DND-41 (cell line): ENCODE measurements at places on chromosomes 6 and 20.

DNA sequence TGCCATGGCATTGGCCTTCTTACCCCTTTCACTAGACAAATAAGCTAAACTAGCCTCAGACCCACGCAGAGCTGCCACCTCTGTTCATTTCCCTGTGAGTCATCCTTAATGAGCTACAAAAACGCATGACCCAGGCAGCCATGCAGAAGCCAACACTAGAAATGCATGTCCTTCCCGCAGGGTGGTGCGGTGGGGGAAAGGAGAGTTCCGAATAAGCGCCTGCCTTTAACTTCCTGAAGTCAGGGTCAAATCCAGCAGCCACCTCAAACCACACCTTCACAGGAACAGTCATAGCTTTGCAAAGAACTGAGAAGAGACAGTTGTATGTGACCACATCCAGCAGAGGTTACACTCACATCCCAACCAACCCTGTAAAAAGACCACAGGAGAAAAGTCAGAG lies 40.4 kb downstream of the IRF4 start:
- DNase-seq, result no peak

DNA sequence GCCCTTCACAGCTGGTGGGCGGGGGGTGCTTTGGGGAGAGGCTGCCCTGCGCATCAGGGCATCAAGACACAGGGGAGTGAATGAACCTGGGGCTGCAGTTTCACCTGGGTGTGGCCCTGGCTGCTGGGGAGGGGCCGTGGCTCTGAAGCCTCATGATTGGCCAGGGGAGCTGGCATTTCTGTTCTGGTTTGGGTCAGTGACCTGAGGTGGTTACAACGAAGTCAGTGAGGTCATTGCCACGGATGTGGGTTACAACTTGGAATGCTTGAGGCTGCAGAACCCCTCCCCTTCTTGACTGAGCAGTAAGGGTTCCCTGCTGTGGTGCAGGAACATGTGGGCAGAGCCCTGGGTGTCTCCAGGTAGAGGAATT lies 3.0 kb downstream of the TCEA2 start:
- no peak for DNase-seq

DNA sequence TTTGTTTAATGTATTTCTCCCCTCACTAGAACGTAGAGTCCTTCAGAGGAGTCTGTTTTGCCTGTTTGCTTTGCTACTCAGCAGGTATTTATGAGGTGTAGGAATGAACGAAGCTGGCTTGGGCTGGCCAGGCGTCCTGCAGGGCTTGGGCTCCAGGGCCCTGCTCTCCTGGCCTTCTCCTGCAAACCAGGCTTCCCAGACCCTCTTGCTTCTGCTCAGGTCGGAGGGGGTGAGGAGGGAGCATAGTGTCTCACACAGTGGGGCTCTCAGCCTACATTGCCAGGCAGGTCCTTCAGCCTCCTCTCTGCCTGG lies 24.6 kb upstream of the MLN start:
- DNase-seq, result no peak

GRCh38 chr20:62531046-62531838 lies 55.4 kb upstream of the GATA5 start:
- no peak for DNase-seq

DNA sequence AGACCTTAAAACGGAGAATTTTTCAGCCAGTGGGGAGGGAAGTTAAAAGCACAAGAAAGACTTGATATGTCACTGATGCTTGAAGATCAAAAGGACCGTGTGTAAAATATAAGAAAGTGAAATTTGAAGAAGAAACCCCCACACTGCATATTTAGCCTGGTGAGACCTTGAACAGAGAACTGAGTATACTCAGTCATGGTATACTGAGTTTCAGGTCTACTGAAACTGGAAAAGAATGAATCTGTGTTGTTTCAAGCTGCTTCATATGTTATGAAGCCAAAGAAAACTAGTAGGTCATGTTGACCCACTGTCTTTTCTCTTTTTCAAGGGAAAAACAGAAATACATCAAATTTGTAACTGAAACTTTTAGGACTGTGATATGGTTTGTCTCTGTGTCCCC lies 443.8 kb upstream of the GJE1 start:
- no peak for DNase-seq

GRCh38 chr6:69985180-69985579 lies 118.8 kb downstream of the COL19A1 start:
- no peak for DNase-seq

DNA sequence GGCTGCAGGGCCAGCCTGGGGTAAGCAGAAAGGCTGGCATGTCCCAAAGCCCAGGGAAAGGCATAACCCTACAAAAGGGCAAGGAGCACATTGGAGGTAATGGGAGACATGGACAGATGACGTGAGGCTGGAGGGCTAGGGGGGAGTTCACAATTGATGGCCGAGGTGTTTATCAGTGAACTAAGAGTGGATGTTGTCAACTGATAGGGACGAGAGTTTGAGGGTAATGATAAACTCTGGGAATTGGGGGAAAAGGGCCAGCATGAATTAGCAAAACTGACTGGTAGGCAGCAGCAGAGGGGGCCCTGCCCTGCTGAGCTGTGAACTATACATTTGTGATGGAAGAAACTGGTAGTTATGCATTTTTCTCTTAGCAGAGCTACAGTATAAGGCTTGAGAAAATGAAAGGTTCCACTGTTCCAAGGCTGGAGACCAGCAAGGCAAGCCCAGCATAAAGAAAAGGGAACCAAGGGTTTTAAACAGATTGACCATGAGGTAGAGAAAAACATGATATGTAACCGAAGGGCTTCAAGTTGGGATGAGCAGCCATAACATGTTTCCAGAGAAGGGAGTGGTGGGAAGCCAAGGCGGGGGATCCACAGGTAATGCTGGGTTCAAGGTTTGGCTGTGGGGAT lies 98.1 kb upstream of the MLN start:
- DNase-seq, result no peak

- DNase-seq, result no peak
Observed at GRCh38 chr6:53703047-53703446, 37.5 kb upstream of the KLHL31 start.

GRCh38 chr6:33126101-33126714 lies 50.4 kb downstream of the HLA-DPB1 start:
- DNase-seq, result peak; percentile 34

DNA sequence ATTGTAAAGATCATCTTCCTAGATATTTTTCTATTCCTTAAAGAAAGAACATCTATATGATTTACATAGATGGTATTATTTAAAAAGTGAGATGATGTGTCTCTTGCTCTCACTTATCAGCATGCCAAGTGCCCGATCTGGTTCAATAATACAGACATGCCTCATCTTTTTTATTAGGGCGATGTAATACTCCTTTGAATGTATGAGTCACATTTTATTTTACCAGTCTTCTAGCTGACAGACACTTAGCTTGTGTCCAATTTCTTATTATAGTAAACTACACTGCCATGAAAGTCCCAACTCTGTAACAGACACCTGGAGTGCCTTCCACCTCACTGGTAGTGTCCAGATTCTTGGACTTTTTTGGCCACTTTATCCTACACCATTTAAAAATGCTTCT lies 586.6 kb upstream of the BTBD3 start:
- no peak for DNase-seq

DNA sequence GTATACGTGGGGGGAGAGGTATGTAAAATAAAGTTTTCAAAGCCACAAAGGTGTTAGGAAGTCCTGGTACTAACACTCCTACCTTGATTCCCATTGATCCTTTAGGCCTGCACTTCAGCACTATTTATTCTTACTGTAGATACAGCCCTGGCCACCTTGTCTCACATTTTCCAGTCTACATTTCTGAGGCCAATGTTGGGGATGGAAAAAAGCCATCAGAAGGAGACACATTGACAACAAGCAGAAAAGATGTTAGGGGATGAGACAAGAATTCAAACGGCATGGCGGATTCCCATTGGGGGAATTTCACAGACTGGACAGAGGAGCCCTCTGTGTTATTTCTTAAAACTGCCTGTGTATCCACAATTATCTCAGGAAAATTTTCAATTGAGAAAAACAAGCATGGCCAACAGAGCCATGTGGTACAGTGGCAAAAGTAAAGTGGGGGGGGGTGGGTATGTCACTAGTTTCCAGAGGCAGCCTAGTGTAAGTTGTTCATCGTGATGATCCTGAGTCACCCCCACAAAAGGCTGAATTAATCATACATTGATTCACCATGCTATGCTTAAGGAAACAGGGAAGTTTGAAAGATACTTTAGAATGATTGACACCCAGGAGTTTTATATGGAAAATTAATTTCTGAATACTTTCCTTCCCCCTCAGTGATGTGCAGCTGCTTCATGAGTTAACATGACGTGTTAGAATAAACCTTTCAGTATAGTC lies 40.5 kb downstream of the RREB1 start:
- DNase-seq, result no peak

DNA sequence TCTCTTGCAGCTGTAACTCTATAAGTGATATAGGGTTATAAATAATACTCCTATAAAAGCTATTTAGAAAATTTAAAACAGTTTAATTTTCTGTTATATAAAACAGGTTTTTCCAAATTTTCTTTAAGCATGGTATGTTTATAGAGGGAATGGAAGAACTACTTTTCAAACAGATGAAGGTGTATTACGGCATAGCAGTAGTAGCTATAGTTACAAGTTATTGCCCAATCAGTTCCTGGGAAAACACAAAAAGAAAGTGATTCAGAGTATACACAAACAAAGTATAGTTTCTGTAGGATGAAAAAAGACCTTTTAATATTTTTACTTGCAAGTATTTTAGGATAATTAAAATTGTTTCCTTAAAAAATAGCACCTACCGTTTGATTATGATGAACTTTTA lies 9.8 kb downstream of the SLC17A5 start:
- no peak for DNase-seq
